Astrocyte (in vitro differentiated cells and primary cell): ENCODE measurements at places on chromosomes 16 and 17. TPM values are rescaled to one million over a fixed set of nuclear protein-coding genes. Genes with fewer than 3 reads are reported as not detected.
A peak's percentile ranks its signal among the peaks of the same experiment; 100 is the strongest.

Gene TBC1D3B
- 6.3 and 9.8 TPM in 2 replicates for total RNA-seq

Gene SLC52A1
- total RNA-seq = not detected in 2 replicates

Gene GRAPL
- total RNA-seq = not detected in 2 replicates

Gene CEP295NL
- total RNA-seq = 1.3 and 1.6 TPM in 2 replicates

Gene MT1A
- total RNA-seq = not detected in 2 replicates

Gene DPEP1
- 0.11 and 0.22 TPM in 2 replicates for total RNA-seq

Gene C1QL1
- total RNA-seq = not detected in 2 replicates

Gene GRAP
- 0.30 and 0.38 TPM in 2 replicates for total RNA-seq

Gene SHPK
- 6.8 and 7.8 TPM in 2 replicates for total RNA-seq

GRCh38 chr17:45313996-45314740 lies 2.7 kb downstream of the MAP3K14 start:
- H3K27ac ChIP-seq = no peak overlapping the region
- H3K4me1 ChIP-seq = peaks cover 58% of the 10 kb centered on the region
- no peaks in the 10 kb centered on the region for H3K36me3 ChIP-seq
- no peaks in the 10 kb centered on the region for H3K27me3 ChIP-seq
- no peak for DNase-seq
- H3K4me3 ChIP-seq = peak overlapping the region; percentile 80

DNA sequence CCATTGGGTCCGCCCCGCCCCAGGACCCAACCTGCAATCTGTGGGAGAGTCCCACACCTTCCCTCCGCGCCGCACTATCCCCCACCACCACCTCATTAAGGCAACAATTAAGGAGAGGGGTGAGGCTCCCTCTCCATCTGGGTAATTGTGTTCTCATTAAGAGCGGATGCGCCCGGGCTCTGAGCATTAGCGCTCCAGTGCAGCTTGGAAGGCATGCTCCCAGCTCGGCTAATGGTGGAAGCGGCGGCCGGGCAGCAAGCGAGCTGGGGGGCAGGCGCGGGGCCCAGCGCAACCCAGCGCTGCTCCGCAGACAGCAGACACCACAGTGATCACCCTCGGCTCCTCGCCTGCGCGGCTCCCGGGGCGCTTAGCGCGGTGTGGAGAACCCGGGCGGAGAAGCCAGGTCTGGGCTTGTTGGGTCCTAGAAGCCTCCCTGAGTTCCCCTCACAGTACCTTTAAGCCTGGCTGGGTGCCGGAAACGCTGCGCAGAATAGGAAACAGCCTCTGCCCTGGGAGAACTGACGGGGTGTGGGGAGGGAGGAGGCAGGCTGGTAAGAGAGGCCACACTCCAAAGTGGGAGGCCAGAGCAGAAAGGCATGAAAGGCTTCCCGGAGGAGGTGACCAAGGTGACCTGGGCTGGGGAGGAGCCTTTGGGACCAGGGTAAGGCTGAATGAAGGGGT lies 6.4 kb downstream of the CBLN1 start:
- no peak overlapping the region for H3K4me3 ChIP-seq
- DNase-seq = no peak
- H3K36me3 ChIP-seq = no peaks in the 10 kb centered on the region
- H3K27ac ChIP-seq = no peak overlapping the region
- H3K4me1 ChIP-seq = no peaks in the 10 kb centered on the region
- H3K27me3 ChIP-seq = peaks cover 45% of the 10 kb centered on the region

DNA sequence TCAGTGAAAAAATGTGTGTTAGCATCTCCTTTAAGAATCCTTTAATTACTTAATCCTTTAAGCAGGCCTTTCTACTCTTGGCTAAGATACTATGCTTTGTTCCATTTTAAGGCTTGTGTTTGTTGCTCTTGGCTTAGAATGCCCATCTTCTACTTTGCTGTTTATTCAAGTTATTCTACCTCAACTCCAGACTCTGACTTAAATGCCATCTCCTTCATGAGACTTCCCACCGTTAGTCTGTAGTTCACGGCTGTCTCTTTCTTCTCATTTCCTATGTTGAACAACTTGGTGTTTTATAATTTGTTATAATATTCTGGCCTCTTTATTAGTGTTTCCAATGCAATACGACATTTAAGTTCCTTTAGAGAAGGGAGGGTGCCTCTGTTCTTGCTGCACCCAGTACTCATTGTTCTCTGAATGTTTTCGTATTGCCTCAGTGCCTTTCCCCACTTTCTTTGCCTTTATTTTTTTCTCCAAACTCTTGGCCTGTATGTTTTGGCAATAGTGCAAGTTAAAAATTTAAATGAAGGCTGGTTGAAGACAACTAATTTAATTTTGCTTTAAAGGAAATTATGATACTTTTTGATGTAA lies 6.1 kb upstream of the KRT10 start:
- no peaks in the 10 kb centered on the region for H3K4me1 ChIP-seq
- H3K4me3 ChIP-seq = no peak overlapping the region
- H3K36me3 ChIP-seq = no peaks in the 10 kb centered on the region
- no peak overlapping the region for H3K27ac ChIP-seq
- H3K27me3 ChIP-seq = no peaks in the 10 kb centered on the region

- H3K4me3 ChIP-seq = no peak overlapping the region
- no peak for DNase-seq
- H3K27me3 ChIP-seq = no peaks in the 10 kb centered on the region
- no peaks in the 10 kb centered on the region for H3K36me3 ChIP-seq
Measured at GRCh38 chr17:10155371-10156076, 42.9 kb downstream of the GAS7 start.

DNA sequence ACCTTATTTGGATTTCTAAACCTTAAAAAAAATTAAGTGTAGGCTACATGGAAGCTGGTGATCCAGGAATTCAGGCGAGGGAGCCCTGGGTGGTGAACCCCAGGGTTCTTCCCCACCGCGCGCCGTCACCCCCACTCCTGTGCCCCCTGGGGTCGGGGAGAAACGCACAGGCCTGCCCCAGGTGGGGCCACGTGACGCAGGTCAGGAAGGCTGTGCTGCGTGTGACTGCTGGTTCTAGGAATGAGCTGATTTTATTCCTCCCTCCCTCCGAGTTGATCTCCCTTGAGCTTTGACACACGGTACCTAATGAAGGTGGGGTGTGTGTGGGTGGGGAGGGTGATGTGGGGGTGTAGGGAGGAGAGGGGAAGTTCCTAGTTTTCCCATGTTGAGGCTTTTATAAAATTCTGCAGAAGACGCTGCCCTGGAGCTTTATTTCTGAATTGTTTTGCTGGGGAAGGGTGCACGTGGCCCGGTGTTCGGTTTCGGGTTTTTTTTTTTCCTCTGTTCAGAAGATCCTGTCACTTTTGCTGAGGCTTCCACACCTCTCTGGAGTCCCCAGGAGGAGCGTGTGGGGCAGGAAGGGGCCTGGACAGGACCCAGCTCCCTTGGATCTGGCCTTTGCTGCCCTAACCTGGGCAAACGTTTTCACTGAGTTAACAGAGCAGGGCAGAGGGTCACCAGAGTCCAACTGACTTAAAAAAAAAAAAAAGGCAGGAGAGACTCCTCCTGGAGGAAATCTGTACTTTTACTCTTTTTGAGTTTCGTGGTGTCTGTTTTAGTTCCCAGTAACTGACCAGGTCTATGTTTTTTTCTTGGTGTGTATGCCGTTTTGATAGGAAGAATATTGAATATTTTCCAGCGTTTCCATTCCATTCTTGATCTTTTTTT lies 55.8 kb upstream of the GSE1 start:
- H3K36me3 ChIP-seq = no peaks in the 10 kb centered on the region
- H3K27me3 ChIP-seq = no peaks in the 10 kb centered on the region
- H3K4me3 ChIP-seq = peak overlapping the region; percentile 65

- no peak for DNase-seq
- no peak overlapping the region for H3K4me3 ChIP-seq
- no peaks in the 10 kb centered on the region for H3K36me3 ChIP-seq
- no peak overlapping the region for H3K27ac ChIP-seq
- no peaks in the 10 kb centered on the region for H3K27me3 ChIP-seq
- H3K4me1 ChIP-seq = no peaks in the 10 kb centered on the region
Measured at GRCh38 chr17:14745541-14745940, 444.7 kb downstream of the HS3ST3B1 start.

GRCh38 chr17:59376506-59376905 lies 45.1 kb downstream of the YPEL2 start:
- no peak overlapping the region for H3K4me3 ChIP-seq
- no peaks in the 10 kb centered on the region for H3K27me3 ChIP-seq
- H3K4me1 ChIP-seq = peaks cover 38% of the 10 kb centered on the region
- no peaks in the 10 kb centered on the region for H3K36me3 ChIP-seq
- H3K27ac ChIP-seq = no peak overlapping the region
- no peak for DNase-seq

DNA sequence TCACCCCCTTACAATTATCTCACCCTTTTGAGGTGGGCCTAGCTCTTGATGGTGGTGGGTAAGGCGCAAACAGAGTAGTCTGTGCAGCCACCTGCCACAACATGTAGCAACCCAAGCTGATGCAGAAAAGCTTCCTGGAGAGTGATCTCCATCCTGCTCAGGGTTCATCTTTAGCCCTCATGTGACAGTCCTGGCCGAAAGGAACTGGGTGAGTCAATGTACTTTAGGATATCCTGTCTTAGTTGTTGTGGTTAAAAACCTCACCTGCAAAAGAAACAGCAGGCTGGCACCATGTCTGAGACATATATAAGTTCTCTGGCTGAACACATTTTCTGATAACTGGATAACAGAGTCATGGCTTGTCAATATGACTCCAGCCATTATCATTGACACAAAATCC lies 183.5 kb upstream of the CPHXL start:
- no peaks in the 10 kb centered on the region for H3K27me3 ChIP-seq
- DNase-seq = no peak
- no peaks in the 10 kb centered on the region for H3K36me3 ChIP-seq
- no peaks in the 10 kb centered on the region for H3K4me1 ChIP-seq
- H3K27ac ChIP-seq = no peak overlapping the region

- H3K4me1 ChIP-seq = peaks cover 5% of the 10 kb centered on the region
- H3K27me3 ChIP-seq = peaks cover 14% of the 10 kb centered on the region
- H3K27ac ChIP-seq = no peak overlapping the region
- no peak for DNase-seq
Measured at GRCh38 chr16:969508-970385, 1.0 kb downstream of the LMF1 start.

GRCh38 chr17:31256936-31257335 lies 40.1 kb downstream of the OMG start:
- H3K4me1 ChIP-seq = no peaks in the 10 kb centered on the region
- H3K27ac ChIP-seq = no peak overlapping the region
- no peaks in the 10 kb centered on the region for H3K27me3 ChIP-seq
- no peak overlapping the region for H3K4me3 ChIP-seq
- DNase-seq = no peak

GRCh38 chr17:19978209-19978802 lies 678 bp upstream of the AKAP10 start:
- H3K36me3 ChIP-seq = peaks cover 6% of the 10 kb centered on the region
- H3K27ac ChIP-seq = peak overlapping the region; percentile 73
- no peaks in the 10 kb centered on the region for H3K27me3 ChIP-seq

DNA sequence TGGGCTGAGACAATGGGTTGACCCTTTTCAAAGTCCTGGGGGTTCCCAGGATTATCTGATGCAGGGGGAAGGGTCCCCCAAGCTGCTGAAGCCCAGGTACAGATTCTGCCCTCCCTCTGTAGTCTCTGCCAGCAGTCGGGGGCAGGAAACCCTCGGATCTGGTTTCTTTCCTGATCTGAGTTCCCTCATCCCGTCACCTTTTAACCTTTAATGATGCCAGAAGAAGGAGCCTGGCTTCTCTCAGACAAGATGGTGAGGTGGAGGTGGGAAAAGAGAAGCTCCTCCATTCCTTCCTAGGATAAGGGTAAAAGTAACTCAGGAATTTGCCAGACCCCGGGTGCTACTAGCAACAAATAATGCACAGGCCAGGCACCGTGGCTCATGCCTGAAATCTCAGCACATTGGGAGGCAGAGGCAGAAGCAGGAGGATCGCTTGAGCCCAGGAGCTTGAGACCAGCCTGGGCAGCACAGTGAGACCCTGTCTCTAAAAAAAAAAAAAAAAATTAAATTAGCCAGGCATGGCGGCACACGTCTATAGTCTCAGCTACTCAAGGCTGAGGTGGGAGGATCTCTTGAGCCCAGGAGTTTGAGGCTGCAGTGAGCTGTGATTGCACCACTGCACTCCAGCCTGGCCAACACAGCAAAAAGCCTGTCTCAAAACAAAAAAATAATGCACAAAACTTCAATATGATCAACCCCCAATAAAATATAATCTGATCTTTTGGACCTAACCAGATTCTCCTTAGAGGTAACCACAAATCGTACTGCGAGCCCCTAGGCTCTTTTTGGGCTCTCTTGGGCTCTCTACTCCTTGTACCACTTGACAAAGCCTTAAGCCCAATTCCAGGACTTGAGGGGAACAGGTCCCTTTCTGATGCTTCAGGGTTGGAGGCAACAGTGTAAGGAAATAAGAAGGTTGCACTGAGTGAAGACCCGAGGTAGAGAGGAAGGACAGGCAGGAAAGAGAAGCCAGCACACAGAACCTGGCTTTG lies 5.7 kb downstream of the CDC42EP4 start:
- H3K27me3 ChIP-seq = no peaks in the 10 kb centered on the region
- peak overlapping the region; percentile 43 for H3K4me3 ChIP-seq
- H3K27ac ChIP-seq = peak overlapping the region; percentile 74
- H3K36me3 ChIP-seq = no peaks in the 10 kb centered on the region
- H3K4me1 ChIP-seq = peaks cover 58% of the 10 kb centered on the region

DNA sequence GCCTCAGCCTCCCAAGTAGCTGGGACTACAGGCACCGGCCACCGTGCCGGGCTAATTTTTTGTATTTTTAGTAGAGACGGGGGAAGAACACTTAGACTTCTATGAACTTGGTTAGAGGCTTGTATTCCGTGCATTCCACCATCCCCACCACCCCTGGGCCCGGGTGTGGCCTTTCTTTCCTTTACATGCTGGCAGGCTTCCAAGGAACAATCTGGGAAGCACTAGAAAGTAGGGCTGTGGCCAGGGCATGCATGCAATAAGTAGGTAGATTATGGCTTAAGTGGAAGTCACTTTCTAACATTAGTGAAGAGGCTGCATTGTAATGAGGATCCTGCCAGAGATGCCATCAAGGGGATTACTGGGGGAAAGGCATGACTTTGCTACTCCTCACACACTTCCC lies 171.6 kb downstream of the SHISA6 start:
- DNase-seq = no peak
- H3K36me3 ChIP-seq = no peaks in the 10 kb centered on the region
- no peaks in the 10 kb centered on the region for H3K27me3 ChIP-seq
- H3K27ac ChIP-seq = no peak overlapping the region

GRCh38 chr17:12924614-12925013 lies 93.2 kb downstream of the ELAC2 start:
- H3K4me1 ChIP-seq = no peaks in the 10 kb centered on the region
- no peak for DNase-seq
- no peaks in the 10 kb centered on the region for H3K36me3 ChIP-seq
- H3K4me3 ChIP-seq = no peak overlapping the region

DNA sequence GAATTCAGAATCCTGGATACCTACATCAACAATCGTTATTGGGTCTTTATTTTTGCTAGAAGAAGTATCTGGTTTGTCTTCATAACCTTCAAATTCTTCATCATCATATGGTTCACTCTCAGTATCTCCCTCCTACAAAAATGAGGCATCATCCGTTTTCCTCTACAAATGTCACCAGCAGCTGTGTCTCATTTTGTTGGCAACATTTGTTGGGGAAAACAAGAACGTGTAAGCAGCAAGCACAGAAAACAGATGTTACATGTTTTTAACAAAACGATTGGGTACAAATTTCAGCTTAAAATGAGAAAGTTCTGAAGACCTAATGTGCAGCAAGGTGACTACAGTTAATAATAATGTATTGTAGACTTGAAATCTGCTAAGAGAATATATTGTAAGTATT lies 8.7 kb downstream of the CCDC47 start:
- no peaks in the 10 kb centered on the region for H3K27me3 ChIP-seq
- peaks cover 38% of the 10 kb centered on the region for H3K36me3 ChIP-seq
- H3K27ac ChIP-seq = no peak overlapping the region

- no peaks in the 10 kb centered on the region for H3K27me3 ChIP-seq
- peaks cover 9% of the 10 kb centered on the region for H3K36me3 ChIP-seq
- peak overlapping the region; percentile 71 for H3K4me3 ChIP-seq
- DNase-seq = no peak
- H3K27ac ChIP-seq = peak overlapping the region; percentile 84
Measured at GRCh38 chr17:7885367-7886226, 3.0 kb upstream of the CHD3 start.
